ENCODE measurements at places on chromosomes 6 and 20.

DNA sequence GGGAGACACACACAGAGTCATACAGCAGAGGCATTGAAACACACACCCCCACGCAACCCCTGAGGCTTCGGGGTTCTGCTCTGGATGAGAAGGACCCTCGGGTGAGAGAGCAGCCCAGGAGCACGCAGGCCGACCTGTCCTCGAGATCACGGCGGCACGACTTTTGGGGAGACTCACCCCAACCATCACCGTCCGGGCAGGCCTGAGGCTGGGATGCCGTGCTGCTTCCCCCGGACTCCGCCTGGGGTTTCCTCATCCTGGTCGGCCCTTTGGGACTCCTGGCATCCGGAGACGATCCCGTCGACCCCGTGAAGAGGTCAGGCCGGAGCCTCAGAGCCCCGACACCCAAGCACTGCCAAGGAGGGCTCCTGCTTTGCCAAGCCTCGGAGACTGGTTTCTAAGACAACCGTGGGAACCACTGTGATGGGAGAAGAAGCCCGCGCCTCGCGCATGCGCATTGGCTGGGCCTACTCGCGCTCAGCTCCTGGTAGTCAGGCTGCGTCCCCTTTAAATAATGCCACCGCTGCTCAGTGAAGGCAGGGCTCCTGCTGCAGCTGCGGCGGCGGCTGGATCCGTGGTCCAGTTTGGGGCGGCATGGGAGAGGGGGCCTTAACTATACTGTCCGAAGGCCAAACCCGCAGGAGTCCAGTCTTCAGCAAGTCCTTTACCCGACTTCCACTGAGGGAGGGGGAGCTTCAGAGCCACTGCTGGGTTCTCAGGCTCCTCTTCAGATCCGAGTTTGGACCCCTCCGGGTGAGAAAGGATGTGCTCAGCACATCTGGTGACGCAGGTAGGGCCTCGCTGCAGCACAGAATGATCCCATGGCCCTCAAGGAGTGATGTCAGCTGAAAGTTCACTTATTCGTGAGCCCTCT is 171.4 kb upstream of the ZNF337 start:
- DNase-seq: no peak

GRCh38 chr20:16752082-16752481 is 3.9 kb downstream of the OTOR start:
- no peak for DNase-seq

GRCh38 chr6:167984876-167985604 is 12.4 kb upstream of the KIF25 start:
- no peak for DNase-seq

GRCh38 chr6:149923327-149923986 is 536 bp upstream of the RAET1G start:
- no peak for DNase-seq

All from NCI-H2081 (cell line).